Activated gamma-delta T cell treated with anti-CD3 and anti-CD28 coated beads, Interleukin-2, amount 50 U/mL, for 16 hours (primary cell): ENCODE measurements at places on chromosomes 2 and 18.

DNA sequence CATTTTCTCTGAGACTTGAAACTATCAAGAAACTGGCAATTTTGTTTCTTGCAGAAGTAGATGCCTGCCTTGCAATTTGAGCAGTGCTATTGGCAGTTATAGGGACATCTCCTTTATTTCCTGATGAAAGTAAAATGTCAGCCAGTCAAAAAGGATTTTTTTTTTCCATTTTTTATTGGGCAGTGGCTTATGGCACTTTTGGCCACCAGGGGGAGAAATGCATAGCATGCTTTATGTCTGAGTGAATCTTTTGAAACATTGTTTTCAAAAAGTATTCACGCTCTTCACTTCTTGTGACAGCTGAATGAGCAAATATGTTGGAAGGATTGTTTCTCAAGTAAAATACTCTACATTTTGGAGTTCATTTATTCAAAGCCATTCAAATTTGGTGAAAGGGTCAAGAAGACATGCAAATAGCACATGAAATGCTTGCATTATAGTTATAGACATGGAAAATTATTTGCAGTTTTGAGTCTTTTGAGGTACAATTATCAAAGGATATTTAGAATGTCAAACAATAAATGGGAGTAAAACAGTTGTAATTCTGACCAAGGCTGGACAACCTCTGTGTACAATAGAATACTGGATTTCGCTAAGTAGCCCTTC lies 491.0 kb downstream of the CDH2 start:
- DNase-seq = no peak

DNA sequence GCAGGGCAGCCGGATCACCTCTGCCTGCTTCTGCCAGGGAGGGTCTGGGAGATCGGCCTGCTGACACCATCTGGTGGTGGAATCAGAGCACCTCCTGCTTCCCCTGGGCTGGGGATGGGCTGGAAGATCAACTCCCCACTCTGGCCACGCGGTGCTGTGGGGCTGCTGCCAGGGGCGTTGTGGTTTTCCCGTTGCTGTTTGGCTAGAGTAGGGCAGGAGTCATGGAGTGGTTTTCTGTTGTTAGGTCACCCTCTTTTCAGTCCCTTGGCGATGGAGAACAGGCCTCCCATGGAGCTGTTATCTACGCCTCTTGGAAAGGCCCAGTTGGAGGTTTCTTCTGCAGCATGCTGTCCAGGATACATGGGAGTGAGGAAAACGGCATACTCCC lies 15.2 kb downstream of the BCL2L11 start:
- no peak for DNase-seq

DNA sequence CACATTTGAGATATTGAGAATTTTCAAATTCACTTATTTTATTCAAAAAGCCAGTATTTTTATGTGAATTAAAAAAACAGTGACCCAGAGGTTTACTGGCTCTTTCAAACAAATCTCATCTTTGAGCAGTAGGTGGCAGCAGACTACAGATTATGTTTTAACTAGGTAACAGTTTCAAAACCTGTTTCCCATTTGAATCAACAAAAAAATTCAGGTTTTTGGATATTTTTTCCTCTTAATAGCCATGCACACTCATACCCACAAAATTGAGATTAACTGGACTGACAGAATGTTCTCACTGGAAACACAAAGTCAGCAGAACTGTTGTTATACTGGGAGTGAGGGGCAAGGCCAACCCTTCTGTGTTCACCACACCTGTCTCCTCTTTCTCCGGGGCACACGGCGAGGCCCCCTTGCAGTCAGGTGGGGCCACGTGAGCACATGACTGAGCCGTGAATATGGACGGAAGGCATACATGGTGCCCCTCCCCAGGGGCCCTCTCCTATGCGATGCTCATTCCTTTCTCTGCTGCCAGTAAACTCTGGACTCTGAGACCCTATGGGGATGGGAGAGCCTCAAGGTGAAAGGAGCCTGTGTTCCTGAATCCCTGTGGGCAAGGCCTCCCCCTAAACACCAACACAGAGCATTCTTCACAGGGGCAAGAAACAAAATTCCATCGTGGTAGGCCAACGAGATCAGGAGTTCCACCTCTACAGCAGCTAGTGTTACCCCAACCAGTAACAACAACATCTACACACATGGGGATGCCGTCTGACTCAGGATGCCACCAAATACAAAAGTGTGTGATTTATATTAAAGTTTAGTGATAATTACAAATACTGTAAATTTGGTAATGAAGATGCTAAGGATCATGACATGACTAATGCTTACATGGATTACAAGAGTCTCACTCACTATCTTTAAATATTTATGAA lies 80.4 kb downstream of the LPIN2 start:
- DNase-seq = peak; percentile 31

DNA sequence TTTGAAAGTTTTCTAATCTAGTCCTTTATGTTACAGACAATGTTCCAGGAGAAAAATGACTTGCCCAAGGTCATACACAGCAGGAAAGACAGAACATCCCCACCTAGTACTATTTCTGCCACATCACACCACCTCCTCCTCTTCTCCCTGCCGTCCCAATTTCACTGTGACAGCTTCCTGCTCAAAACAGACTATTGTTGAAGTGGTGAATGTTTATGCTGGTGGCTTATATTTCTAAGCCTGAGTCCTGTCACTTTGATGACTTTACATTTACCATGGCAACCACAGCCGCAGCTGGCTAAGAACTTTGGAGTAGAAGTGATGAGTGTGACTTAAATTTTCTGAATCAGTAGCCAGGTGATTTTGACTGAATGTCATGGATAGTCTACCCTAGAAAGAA lies 10.0 kb downstream of the GALNT5 start:
- no peak for DNase-seq

DNA sequence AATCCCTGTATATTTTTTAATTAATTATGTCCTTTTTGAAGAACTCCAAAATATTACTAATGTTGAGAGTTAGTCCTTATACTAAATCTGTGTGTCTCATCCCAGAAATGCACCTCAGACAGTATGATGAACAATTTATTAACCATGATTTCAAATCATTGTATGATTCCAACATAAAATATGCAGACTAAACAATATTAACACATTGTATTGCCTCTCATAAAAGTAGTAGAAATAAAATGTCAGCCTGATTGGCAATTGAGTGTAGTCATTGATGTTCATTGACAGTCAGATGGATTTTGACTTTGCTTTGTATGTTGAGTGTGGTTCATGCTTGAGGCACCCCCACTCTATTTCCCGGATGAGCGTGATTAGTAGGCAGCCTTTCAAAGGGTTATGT lies 57.5 kb downstream of the KCTD18 start:
- no peak for DNase-seq

- no peak for DNase-seq
These were observed 110.5 kb upstream of the KLF7 start for GRCh38 chr2:207276248-207276647.

DNA sequence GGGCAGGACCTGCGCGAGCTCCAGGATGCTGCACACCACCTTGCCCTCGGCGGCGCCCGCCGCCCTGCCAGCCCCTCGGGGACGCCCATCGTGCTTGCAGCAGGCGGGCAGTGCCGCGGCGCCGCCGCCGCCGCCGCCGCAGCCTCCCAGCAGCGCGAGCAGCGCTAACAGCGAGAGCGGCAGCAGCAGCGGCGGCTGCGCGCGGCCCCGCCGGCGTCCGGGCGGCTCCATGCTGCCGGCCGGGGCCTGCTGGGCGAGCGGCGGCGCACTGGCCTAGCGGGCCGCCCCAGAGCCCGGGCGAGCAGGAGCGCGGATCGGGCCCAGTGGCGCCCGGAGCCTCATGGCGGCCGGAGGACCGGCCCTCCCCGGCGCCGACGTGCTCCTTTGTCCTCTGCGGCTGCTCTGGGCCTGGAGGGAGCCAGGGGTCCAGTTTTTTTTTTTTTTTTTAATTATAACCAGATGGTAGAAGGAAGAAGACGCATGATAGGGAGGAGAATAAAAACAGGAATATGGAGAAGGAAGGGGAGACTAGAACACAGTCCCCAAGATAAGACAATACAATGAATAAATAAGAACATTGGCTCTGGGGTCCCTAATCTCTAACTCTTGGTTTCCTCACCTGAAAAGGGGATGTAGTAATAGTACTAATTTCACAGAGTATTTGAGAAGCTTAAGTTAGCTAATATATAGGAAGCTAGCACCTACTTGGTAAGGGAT lies 17.1 kb upstream of the ANKRD62 start:
- no peak for DNase-seq
